ENCODE measurements at places on chromosomes 2 and 18. TPM values are rescaled to one million over a fixed set of nuclear protein-coding genes. Genes with fewer than 3 reads are reported as not detected.

Gene SP140L
- polyA plus RNA-seq, result 28.2 TPM

Gene DLX2
- not detected for polyA plus RNA-seq

Gene POTEE
- polyA plus RNA-seq, result not detected

Gene GALNT3
- 33.5 TPM for polyA plus RNA-seq

Gene MROH2A
- polyA plus RNA-seq, result 0.06 TPM

Gene LRP1B
- polyA plus RNA-seq, result not detected

Gene MAB21L4
- polyA plus RNA-seq, result 1.2 TPM

Gene CTNNA2
- 1.4 TPM for polyA plus RNA-seq

Gene LAMA1
- 19.2 TPM for polyA plus RNA-seq

Gene STAT4
- 4.6 TPM for polyA plus RNA-seq

Gene TMX3
- 14.8 TPM for polyA plus RNA-seq

Gene ANO7
- 3.9 TPM for polyA plus RNA-seq

Gene ATOH8
- polyA plus RNA-seq, result 1.6 TPM

Gene CCDC150
- not detected for polyA plus RNA-seq

Gene OTOS
- polyA plus RNA-seq, result not detected

Gene TWIST2
- 0.92 TPM for polyA plus RNA-seq

Gene GALNT13
- 0.25 TPM for polyA plus RNA-seq

Gene PTRHD1
- 55.3 TPM for polyA plus RNA-seq

Gene DTNB
- 4.0 TPM for polyA plus RNA-seq

Gene STON1
- polyA plus RNA-seq, result 1.8 TPM

Gene NT5DC4
- not detected for polyA plus RNA-seq

Gene RAX
- not detected for polyA plus RNA-seq

Gene COLEC12
- polyA plus RNA-seq, result 2.4 TPM

Gene ST8SIA5
- not detected for polyA plus RNA-seq

Gene FAM136A
- polyA plus RNA-seq, result 43.2 TPM

Gene CXCR4
- polyA plus RNA-seq, result 6.6 TPM

Gene ICA1L
- 0.46 TPM for polyA plus RNA-seq

Gene POTEC
- not detected for polyA plus RNA-seq

Gene TTN
- polyA plus RNA-seq, result 1.2 TPM

Gene FEV
- polyA plus RNA-seq, result 0.77 TPM

Gene CXCR1
- 0.46 TPM for polyA plus RNA-seq

Gene MYCN
- not detected for polyA plus RNA-seq

Gene DPP4
- 1.4 TPM for polyA plus RNA-seq

Gene SCN1A
- polyA plus RNA-seq, result not detected

Gene ASPRV1
- polyA plus RNA-seq, result 1.1 TPM

Gene CFC1
- polyA plus RNA-seq, result 0.69 TPM

Gene ARHGAP28
- 0.23 TPM for polyA plus RNA-seq

Gene PPM1B
- 40.2 TPM for polyA plus RNA-seq

Gene SGPP2
- polyA plus RNA-seq, result 6.0 TPM

Gene SERPINB12
- polyA plus RNA-seq, result not detected

Gene TUBB8B
- polyA plus RNA-seq, result 1.2 TPM

Data from sigmoid colon (tissue), 7 donors.